ENCODE measurements at places on chromosomes 12 and 14.

- peak; percentile 45 for DNase-seq
These were observed 4.1 kb downstream of the ARF6 start for GRCh38 chr14:49896966-49897365.

DNA sequence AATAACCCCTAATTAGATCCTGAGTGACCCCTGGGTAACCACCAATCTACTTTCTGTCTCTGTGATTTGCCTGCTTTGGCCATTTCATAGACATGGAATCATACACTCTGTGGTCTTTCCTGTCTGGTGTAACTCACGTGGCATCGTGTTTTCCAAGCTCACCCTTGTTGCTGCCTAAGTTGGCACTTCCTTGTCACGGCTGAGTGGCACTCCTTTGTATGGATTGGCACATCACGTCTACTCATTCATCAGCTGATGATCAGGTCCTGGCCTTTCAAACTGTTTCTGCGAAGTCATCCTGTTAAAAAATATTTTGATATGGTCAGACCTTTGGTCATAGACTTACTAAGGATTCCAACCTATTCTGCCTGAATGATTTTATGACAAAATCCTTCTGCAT is 87.7 kb downstream of the GLT1D1 start:
- DNase-seq: no peak

GRCh38 chr14:69408331-69408960 is 10.0 kb downstream of the SLC39A9 start:
- DNase-seq: no peak

DNA sequence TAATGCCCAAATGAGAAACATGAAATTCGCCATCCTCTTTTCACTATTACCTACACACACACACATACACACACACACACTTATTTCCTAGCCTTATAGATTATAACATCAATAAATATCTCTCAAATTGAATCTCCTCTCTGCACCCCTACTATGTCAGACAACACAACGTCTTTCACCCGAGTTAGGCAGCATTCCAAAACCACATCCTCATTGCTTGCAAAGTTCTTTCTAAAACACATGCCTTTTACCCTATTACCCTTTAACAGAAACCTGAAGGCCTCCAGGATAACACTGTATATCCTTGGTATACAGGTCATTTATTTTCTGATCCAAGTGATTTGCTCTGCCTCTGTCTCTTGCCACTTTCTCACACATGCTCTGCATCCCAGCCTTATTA is 56.3 kb downstream of the KCNH5 start:
- DNase-seq: no peak

- no peak for DNase-seq
These were observed 646.9 kb upstream of the TMEM132C start for GRCh38 chr12:127619869-127620734.

GRCh38 chr12:51351913-51352532 is 5.5 kb upstream of the CELA1 start:
- DNase-seq: no peak

- DNase-seq: no peak
These were observed 82.1 kb upstream of the CCDC196 start for GRCh38 chr14:66404051-66404545.

GRCh38 chr12:6226002-6226678 is 25.9 kb downstream of the CD9 start:
- DNase-seq: no peak

DNA sequence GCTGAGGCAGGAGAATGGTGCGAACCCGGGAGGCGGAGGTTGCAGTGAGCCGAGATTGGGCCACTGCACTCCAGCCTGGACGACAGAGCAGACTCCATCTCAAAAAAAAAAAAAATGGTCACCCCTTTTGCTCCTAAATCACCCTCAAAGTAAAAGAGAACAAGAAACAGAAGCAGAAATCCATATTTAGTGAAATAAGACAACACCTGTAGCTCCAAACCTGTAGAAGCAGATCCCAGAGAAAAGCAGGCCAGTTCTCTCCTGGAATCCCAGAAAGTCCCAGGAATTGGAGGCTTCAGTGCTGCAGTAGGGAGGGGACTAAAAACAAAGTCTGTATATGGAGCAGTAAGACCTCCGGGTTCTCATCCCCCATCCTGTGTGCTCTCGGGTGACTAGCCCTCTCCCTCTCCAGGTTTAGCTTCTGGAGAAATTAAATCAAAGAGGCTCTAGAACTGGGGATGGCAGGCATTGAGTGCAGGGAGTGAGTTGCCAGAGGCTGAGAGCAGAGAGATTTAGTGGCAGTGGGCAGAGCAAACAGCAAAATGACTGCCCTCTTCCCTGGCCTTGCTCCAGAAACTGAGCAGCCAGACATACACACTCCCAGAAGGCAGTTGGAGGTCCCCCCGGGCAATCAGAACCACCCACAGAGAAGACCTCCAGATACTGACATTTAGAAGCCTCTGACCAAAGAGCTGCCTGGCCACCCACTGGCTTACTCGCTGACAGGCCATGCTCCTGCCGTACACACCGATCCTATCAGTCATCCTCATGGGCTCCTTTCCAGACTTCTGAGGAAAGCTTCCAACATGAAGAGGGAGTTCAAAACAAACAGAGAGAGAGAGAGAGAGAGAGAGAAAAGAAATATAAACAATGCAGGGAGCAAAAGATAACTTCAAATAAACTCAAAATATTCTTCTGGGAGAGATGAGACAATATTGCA is 6.3 kb upstream of the MLXIP start:
- DNase-seq: no peak

GRCh38 chr14:92718664-92719063 is 29.8 kb downstream of the LGMN start:
- no peak for DNase-seq

GRCh38 chr12:64452559-64453329 is 824 bp downstream of the TBK1 start:
- no peak for DNase-seq

- DNase-seq: no peak
These were observed 52.9 kb downstream of the PPP4R4 start for GRCh38 chr14:94227029-94227428.

GRCh38 chr14:80266930-80267329 is 55.6 kb upstream of the DIO2 start:
- no peak for DNase-seq

DNA sequence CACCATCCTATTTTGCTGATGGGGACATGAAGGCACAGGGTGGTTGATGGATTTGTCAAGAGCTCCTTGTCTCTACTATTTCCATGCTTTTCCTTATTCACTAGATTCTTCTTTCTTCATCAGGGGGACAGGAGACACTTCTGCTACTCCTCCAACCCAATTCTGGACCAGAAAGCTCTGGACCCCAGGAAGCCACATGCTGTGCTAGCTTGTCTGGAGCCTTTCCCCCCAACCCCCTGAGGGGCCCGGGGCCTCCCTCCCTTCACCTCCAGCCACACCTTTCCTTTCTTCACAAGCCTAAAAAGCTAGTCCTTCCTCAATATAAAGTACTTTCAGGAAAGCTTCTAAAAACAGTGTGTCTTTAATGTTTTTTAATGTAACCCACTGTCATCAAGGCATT is 75.1 kb upstream of the CAPRIN2 start:
- DNase-seq: no peak

GRCh38 chr14:70887207-70887681 is 20.0 kb upstream of the PCNX1 start:
- DNase-seq: no peak

DNA sequence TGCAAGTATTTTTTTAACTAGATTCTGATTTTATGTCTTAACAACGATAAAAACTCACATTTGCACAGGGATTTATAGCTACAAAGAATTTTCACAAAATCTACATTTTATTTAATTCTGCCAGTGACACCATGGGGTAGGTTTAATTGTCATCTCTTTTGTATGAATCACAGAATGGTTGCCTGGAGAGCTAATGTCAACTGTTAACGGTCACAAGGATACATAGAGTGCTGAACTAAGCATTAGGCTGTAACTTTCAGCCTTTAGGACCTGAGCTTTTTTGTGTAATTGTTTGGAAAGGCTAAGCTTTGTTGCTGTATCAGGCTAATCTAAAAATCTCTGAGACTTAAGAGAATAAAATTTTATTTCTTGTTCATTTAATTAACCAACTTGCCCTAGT is 465.3 kb upstream of the TBX3 start:
- no peak for DNase-seq

GRCh38 chr14:23572524-23572828 is 4.9 kb upstream of the AP1G2 start:
- no peak for DNase-seq

- no peak for DNase-seq
These were observed 33.5 kb upstream of the ATP2A2 start for GRCh38 chr12:110247340-110248095.

GRCh38 chr12:32302218-32303173 is 96.9 kb upstream of the FGD4 start:
- DNase-seq: no peak

DNA sequence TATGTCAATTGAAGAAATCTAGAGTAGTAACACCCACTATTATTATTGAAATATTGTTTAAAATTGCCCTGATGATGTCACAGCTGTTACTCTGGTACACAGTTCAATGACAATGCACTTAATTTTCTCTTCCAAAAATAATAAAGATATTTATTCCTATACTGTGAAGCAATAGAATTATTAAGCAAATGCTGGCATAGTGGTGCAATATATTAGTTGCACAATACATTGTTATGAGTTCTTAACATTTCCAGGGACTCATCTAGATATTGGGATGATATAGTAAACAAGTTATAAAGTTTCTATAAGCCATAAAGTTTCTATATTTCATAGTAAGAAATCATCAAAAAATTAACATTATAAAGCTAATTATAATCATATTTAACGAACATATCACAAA is 897.8 kb downstream of the LRFN5 start:
- no peak for DNase-seq

GRCh38 chr12:104387190-104387589 is 69.6 kb upstream of the CHST11 start:
- no peak for DNase-seq

DNA sequence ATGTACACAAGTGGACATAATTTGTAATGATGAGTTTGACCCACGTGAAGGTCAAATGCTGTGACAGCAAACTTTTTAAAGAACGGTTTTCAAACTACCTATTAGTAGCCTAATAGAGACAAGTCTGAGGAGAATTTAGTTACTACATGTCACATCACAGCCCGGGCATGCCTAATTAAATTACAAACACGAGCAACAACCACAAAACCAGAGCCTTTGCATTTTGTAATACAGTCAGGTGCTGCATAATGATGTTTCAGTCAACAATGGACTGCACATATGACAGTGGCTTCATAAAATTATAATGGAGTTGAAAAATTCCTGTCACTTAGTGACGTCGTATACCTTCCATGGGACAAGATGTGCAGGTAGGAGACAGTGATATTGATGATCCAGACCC is 274.5 kb downstream of the DACT1 start:
- no peak for DNase-seq

GRCh38 chr12:69844836-69845235 is 19.8 kb downstream of the MYRFL start:
- no peak for DNase-seq

DNA sequence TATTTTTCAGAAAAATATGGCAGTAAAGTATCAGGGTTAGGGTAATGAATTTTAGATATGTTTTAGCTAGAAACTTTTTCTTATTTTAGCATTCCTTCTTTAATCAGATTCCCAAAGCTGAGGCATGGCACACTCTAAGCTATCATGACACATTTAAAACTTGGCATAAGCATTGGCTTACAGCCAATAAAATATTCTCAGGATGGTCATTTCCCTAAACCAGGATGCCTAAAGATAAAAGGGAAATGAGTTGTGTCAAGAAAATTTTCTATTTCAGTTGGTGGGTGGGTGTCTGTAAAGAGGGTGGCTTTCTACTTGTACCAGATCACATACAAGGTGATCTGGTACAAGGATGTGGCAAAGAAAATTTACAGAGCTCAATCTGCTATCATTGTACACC is 47.8 kb downstream of the PEBP1 start:
- DNase-seq: no peak

DNA sequence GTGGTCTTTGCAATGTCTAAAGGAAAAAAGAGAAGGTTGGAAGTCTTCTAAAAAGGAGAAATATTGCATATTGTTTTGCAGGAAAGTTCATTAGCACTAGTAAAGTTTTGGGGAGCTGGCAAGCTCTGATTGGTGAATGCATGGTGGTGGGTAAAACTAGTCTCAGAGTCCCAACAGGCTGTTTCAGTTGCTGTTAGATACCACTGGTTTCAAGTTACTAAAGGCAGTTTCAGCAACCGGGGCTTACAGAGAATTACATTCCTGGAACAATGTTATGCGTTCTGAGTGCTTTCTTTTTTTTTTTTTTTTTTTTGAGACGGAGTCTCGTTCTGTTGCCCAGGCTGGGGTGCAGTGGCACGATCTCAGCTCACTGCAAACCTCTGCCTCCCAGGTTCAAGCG is 208.2 kb downstream of the EPS8 start:
- DNase-seq: no peak

DNA sequence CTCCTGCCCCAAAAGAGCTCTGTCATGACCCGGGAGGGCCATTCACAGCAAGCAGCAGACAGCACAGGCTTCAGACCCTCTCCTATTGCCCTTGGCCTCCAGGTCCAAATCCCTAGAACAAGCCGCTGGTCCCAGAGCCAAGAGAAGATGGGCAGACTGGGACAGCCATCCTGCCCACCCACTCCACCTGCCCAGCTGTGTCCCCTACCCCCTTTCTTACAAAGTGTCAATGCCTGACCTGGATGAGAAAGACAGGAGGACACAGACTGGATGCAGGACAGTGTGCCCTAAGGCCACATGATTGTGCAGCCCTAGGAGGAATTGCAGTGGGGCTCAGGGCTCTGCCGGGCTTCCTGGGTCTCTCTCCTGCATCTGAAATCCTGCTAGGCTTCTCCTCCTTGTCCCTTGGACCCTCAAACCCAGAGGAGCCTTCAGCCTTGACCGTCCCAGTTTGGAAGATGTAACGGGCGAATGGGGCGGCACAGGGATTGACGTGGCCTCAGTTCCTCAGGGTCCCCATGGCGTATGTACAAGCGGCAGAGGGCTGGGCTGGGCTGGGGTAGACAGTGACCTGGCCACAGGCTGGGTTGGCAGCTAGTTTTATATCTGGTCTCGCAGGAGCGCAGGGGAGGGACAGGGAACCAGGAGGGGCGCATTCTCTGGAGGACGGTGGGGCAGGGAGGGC is 27.1 kb upstream of the BCDIN3D start:
- no peak for DNase-seq

- DNase-seq: no peak
These were observed 85.0 kb upstream of the CAPRIN2 start for GRCh38 chr12:30839643-30840220.

DNA sequence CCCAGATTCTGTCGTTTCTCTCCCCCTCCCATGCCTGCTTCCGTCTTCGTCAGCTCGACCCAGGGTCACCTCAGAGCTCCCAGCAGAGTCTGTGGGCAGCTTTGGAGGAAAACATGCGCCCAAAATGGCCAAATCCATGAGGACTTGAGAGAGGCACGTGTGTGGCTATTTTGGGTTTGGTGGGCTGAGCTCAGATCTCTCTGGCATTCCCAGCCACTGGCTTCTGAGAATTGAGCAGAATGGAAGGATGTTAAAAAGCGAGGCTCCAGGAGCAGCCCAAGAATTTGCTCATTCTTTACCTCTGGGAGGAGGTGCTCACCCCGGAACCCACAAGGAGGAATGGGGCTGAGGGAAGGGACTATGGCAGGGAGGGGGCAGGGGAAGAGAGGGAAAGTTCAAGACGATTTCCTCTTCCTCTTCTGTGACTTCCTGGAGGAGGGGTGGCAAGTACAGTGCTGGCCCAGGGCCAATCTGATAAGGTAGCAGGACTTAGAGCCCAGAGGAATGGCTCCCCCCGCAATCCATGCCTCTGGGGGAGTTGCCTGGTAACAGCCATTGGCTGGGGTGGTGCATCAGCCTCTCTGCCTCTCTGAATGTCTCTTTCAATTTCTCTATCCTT is 20.1 kb downstream of the TSPAN9 start:
- no peak for DNase-seq

GRCh38 chr14:66242001-66242400 is 244.2 kb upstream of the CCDC196 start:
- no peak for DNase-seq

GRCh38 chr12:118327391-118327790 is 45.3 kb downstream of the TAOK3 start:
- no peak for DNase-seq
